ENCODE measurements at places on chromosomes 4 and X. TPM values are rescaled to one million over a fixed set of nuclear protein-coding genes. Genes with fewer than 3 reads are reported as not detected.

GRCh38 chr4:95106408-95106928 lies 348.7 kb downstream of the BMPR1B start:
- H3K36me3 ChIP-seq: no peaks in the 10 kb centered on the region
- no peak overlapping the region for H3K27ac ChIP-seq
- DNase-seq: no peak
- H3K27me3 ChIP-seq: no peaks in the 10 kb centered on the region

DNA sequence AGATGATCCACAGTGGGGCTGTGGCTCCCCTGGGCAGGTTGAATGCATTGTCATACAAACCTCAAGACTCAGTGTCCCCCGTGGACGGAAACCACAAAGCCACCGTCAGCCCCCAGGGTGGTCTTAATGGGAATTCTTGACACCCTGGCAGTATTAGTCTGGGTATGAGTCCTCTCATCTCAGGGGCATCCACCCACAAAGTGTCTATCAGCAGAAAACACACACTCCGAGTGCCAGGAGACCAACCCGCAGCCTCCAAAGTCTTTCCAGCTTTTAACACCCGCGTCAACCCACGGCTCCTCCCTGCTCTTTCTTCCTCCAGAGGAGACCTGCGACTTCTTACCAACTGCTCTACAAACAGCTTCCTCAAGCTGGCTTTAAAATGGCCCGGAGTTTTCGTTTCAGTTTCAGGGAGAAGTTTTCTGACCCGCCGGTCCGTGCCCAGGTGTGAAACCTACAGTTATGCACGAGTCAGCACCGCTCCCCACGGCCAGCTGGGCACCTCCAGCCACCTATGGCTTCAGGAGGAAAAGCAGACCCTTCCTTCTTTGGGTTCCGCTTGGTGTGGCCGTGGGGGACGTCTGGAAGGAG lies 14.4 kb upstream of the ASMTL start:
- no peak overlapping the region for H3K27ac ChIP-seq
- H3K27me3 ChIP-seq: no peaks in the 10 kb centered on the region
- no peak overlapping the region for H3K4me3 ChIP-seq
- no peak for DNase-seq

The RAB9B gene
- 2.2 TPM for total RNA-seq

- H3K27me3 ChIP-seq: no peaks in the 10 kb centered on the region
- no peak overlapping the region for H3K4me3 ChIP-seq
- no peaks in the 10 kb centered on the region for H3K36me3 ChIP-seq
- DNase-seq: no peak
Measured at GRCh38 chr4:4555916-4556315, 14.1 kb upstream of the STX18 start.

The HTN1 gene
- not detected for total RNA-seq

The FAM9C gene
- not detected for total RNA-seq

The ZMAT1 gene
- total RNA-seq: 3.1 TPM

- H3K36me3 ChIP-seq: no peaks in the 10 kb centered on the region
- H3K4me1 ChIP-seq: no peaks in the 10 kb centered on the region
- no peak for DNase-seq
- no peak overlapping the region for H3K27ac ChIP-seq
- H3K4me3 ChIP-seq: no peak overlapping the region
- H3K27me3 ChIP-seq: peaks cover 61% of the 10 kb centered on the region
Measured at GRCh38 chrX:120795301-120795700, 80.4 kb downstream of the CT47B1 start.

Measured in neural progenitor cell (in vitro differentiated cells).